ENCODE measurements at places on chromosomes 6 and 20.
A peak's percentile ranks its signal among the peaks of the same experiment; 100 is the strongest.

- no peak for DNase-seq
Observed at GRCh38 chr6:159508931-159509330, 184.1 kb downstream of the SOD2 start.

DNA sequence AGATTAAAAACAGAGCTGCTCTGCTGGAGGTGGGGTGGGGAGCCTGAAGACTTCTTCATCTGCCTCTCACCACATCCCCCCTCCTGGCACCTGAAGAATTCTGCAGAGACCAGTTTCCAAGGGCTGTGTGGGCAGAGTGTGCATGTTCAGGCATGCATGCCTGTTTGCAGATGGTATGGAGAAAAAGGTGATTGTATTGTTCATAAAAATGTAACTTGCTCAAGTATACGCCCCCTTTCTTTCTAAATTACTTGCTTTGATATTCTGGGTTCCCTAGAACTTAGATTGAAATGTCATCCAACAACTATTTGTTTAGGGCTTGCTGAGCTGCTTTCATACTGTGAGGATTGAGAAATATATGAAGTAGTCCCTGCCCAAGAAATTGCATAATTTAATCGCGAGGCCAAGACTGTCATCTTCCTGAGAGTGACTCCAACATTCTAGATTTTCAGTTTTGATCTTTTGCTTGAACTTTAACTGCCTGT lies 83.6 kb downstream of the LCA5 start:
- DNase-seq: no peak

DNA sequence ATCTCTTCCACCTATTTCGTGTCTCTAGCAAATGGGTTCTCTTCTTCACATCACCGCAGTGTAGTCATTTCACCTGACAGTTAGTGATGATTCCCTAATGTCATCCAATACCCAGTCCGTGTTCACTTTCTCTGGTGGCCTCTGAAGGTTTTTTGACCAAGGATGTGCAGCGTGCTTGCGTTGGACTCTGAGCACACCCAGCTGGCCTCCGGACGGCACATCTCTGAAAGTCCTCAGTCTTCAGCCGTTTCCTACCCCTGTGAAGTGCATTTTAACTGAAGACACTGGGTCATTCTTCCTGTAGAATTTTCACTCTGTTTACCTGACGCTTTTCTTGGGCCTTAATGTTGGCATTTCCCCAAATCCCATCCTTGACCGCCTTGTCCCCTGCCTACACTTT lies 98.7 kb downstream of the ERMARD start:
- DNase-seq: no peak

GRCh38 chr20:59466107-59466815 lies 138.1 kb upstream of the PHACTR3 start:
- DNase-seq: no peak

DNA sequence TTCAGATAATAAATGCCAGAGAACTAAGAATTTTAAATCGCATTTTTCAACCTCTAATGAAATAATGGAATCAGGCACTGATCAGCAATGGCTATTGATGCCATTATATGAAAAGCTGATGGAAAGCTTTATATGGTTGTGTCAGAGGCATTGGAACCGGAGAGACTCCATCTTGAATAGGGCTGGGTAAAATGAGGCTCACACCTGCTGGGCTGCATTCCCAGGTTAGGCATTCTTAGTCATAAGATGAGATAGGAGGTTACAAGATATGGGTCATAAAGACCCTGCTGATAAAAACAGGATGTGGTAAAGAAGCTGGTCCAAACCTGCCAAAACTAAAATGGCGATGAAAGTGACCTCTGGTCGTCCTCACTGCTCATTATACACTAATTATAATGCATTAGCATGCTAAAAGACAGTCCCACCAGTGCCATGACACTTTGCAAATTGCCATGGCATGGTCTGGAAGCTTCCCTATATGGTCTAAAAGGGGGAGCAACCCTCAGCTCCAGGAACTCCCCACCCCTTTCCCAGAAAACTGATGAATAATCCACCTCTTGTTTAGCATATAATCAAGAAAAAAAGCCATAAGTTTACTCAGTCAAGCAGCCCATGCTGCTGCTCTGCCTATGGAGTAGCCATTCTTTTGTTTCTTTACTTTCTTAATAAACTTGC lies 40.2 kb upstream of the CD83 start:
- DNase-seq: no peak

DNA sequence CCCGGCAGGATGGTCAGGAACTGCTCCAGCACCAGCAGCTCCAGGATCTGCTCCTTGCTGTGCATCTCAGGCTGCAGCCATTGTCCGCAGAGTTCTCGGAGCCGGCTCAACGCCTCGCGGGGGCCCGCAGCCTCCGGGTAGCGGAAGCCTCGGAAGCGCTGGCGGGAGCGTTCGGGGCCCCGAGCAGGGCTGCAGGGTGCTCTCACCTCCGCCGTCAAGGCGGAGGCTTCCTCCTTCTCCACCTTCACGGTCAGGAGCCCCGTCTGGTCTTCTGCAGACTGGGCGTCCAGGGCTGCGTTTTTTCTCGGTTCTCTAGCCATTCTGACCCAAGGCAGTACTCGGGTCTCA lies 434 bp downstream of the ZKSCAN4 start:
- DNase-seq: peak; percentile 58

DNA sequence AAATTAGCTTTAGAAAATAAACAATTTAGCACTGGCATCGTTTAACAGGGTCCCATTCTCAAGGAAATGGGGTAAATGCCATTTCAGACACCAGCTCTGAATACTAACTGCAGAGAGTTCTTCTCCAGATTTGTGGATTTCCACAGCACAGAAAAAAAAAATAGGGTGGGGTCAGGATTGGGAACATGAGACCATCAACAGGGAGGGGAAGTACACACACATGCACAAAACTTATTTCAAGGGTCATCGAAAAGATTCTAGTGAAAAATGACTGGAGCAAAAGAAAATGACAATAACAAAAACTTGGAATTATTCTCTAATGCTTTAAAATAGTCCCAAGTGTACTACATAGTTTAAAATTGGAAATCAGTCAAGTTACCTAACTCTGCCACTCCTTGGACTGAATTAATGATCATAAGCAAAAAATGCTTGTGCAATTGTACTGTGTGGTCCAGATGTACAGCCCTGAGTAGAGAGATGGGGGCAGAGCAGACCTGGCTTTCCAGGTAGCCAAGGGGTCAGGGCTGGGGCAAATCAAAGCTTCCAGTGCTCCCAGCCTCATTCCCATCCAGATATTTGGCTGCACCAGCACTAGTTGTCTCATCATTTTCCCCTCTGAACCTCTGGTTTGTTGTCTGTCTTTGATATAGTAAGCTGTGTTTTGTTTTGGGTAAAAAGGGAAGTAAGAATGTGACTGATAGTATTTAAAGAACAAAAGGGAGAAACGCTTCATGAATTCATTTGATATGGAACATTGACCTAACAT lies 152.4 kb downstream of the SOBP start:
- DNase-seq: no peak

GRCh38 chr20:52933867-52934266 lies 38.3 kb upstream of the TSHZ2 start:
- no peak for DNase-seq

GRCh38 chr20:7930343-7930742 lies 9.9 kb downstream of the HAO1 start:
- DNase-seq: no peak

DNA sequence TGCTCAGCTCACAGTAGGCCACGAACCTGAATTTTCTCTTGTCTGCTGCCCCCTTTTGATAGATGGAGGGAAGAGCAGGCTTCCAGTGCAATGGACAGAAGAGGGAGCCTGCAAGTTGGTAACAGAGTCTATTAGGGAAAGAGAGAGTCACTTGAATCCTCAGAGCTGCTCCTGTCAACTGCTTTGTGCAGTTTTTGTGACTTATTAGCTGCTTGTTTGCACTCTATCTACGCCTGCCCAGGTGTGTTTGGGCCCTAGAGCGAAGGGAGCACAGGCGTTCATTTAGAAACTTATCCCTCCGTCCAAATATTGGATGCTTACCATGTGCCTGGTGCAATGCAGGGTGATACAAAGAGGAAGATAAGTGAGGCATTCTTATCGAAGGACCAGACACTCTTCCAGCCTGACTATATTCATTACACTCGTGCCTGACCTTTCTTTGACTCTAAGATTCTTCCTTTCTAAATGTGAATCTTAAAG lies 11.6 kb upstream of the SLC2A12 start:
- peak; percentile 78 for DNase-seq

GRCh38 chr20:37395921-37396415 lies 50.0 kb downstream of the SRC start:
- no peak for DNase-seq

- DNase-seq: peak; percentile 33
Observed at GRCh38 chr6:150143516-150144293, 861 bp downstream of the PPP1R14C start.

GRCh38 chr20:6502999-6503398 lies 264.5 kb upstream of the BMP2 start:
- DNase-seq: no peak

DNA sequence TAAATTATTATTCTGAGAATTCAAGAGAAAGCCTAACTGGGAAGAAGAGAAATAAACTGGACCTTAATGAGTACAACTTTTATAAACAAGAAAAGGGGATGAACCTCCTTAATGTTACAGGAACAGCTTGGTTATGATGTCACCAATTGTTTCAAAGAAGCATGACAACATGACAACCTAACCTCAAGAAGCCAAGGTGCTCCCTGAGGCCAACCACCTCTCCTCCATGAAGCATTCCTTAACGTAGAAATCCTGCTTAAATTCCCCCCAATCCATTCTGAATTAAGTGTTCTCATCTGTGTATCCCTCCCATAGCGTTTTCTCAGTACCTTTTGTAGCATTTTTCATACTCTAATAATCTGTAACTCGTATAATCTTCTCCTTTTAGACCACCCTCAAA lies 1.7 kb downstream of the HBS1L start:
- no peak for DNase-seq

DNA sequence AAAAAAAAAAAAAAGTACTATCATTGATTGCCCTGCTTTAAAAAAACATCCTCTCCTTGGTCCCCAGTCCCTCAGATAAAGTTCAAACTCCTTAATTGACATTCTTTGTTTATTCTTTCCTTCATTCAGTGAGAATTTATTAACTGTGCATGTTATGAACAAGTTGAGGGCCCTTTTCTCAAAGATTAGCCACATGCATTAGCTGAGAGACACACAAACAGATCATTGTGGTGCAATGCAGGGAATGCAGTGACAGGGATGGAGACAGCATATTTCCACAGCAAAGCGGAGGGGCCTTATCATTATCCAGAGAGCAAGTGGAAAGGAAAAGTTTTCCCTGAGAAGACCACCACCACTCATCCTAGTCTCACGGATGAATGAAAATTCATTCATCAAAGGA lies 21.9 kb upstream of the IPCEF1 start:
- DNase-seq: no peak

DNA sequence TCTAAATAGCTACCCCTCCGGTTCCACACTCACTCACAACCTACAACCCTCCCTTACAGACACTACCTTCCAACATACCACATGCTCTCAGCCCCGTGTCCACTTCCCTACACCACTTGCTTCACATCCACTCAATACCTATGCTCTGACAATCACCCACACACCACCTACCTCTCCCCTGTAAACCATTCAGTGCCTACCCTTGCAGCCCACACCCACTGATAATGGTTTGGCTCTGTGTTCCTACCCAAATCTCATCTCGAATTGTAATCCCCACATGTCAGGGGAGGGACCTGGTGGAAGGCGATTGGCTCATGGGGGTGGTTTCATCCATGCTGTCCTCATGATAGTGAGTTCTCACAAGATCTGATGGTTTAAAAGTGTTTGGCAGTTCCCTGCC lies 9.8 kb upstream of the ZNF343 start:
- no peak for DNase-seq

GRCh38 chr6:118269659-118270058 lies 278.4 kb upstream of the PLN start:
- DNase-seq: no peak

DNA sequence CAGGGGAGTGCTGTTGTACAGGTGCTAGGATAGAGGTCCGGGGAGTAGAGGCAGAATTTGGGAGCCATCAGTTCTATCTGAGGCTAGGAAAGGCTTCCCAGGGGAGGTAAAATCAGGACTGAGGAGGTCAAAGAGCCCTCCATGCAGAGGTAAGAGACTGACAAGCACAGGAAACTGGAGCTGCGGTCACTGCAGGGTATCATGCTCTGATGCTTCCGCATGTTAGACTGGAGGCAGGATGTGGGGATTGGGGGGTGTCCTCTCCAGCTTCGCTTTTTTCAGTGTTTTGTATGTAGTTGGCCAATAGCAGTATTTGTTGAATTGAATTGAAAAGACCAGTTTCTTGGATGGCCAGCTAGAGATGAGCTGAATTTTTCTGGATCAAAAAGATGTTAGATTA lies 87.8 kb downstream of the SLC22A3 start:
- DNase-seq: no peak

- no peak for DNase-seq
Observed at GRCh38 chr6:6975459-6976111, 132.2 kb upstream of the RREB1 start.

DNA sequence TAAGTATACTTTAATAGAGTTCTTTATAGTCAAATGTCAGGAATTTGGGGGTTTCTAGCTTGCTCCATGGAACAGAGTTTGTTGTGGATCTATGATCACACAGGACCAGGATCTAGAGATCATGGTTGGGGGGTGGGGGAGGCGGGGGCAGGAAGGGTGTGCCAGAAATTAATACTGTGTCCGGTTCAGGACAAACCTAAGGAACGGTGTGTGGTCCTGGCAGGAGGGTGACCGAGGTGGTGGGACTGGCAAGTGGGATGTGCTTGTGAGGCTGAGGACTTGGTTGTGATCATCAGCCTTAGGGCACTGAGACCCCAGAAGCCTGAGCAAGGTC lies 27.9 kb downstream of the GSTA3 start:
- DNase-seq: no peak

GRCh38 chr6:43916924-43917877 lies 147.2 kb downstream of the VEGFA start:
- no peak for DNase-seq

DNA sequence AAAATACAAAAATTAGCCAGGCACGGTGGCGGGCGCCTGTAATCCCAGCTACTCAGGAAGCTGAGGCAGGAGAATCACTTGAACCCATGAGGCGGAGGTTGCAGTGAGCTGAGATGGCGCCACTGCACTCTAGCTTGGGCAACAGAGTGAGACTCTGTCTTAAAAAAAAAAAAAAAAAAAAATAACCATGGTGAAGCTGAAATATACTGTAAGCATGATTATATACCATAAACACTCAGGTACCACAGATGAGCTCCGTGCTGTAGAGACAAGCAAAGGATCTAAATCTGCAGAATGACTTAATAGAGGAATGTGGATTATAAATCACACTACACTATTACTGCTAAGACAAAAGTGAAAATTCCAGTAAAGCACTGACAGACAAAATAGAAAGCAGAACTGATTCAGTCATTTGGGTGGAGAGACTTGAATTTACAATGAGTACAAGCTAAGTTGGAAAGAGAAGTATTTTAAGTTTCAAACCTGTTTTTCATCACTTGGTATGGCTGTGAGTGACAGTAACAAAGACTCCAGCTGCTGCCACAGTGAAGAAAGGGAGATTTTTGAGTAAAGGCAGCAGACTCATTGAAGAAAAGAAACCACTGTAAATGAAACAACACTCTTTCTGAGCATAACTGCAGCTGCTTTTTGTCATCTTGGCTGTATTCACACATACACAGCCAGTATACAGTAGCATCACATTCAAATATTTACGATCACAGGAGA lies 322.1 kb downstream of the RNGTT start:
- DNase-seq: peak; percentile 41

All from GM13976 (cell line).